ENCODE measurements at places on chromosomes 2 and 18.
A peak's percentile ranks its signal among the peaks of the same experiment; 100 is the strongest.

- DNase-seq: no peak
These were observed 143.9 kb upstream of the SLC39A10 start for GRCh38 chr2:195513119-195513518.

GRCh38 chr2:39445934-39446333, 8.8 kb upstream of the MAP4K3 start:
- DNase-seq: no peak

DNA sequence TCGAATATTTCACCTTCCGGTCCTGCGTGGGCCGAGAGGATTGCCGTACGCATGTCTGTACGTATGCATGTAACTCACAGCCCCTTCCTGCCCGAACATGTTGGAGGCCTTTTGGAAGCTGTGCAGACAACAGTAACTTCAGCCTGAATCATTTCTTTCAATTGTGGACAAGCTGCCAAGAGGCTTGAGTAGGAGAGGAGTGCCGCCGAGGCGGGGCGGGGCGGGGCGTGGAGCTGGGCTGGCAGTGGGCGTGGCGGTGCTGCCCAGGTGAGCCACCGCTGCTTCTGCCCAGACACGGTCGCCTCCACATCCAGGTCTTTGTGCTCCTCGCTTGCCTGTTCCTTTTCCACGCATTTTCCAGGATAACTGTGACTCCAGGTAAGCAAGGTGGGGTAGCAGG, at the start of gene SERPINB5:
Gene SERPINB5 (plus strand): TSS at position 291 of the 400 bp plus-strand sequence. CDS start 7,471 bp downstream, outside the sequence.
- no peak for DNase-seq

GRCh38 chr2:219820767-219821166, 193.3 kb downstream of the SLC4A3 start:
- no peak for DNase-seq

GRCh38 chr18:58544616-58545337, 84.1 kb downstream of the ALPK2 start:
- peak; percentile 83 for DNase-seq

GRCh38 chr18:49055754-49056172, 105.0 kb upstream of the SMAD7 start:
- peak; percentile 51 for DNase-seq

- no peak for DNase-seq
These were observed 391 bp downstream of the ZNF385B start for GRCh38 chr2:179861027-179861415.

- DNase-seq: no peak
These were observed 1.3 kb downstream of the PTPRM start for GRCh38 chr18:7568426-7568825.

- DNase-seq: no peak
These were observed 960 bp upstream of the APOB start for GRCh38 chr2:21044694-21045371.

DNA sequence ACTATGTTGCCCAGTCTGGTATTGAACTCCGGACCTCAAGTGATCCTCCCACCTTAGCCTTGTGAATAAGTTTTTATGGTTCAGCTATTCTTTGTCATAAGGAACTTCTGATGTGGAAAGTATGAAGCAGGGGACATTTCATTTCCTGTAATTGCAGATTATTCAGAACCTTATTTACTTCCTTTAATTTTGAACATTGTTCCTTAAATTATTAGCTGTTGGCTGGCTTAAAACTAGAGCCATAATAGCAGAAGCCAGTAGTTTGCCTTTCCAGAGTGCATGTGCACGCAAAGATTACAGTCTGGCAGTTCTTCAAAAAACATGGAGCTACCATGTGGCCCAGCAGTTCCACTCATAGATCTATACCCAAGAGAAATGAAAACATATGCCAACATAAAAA, 53.1 kb downstream of the PMS1 start:
- DNase-seq: no peak

DNA sequence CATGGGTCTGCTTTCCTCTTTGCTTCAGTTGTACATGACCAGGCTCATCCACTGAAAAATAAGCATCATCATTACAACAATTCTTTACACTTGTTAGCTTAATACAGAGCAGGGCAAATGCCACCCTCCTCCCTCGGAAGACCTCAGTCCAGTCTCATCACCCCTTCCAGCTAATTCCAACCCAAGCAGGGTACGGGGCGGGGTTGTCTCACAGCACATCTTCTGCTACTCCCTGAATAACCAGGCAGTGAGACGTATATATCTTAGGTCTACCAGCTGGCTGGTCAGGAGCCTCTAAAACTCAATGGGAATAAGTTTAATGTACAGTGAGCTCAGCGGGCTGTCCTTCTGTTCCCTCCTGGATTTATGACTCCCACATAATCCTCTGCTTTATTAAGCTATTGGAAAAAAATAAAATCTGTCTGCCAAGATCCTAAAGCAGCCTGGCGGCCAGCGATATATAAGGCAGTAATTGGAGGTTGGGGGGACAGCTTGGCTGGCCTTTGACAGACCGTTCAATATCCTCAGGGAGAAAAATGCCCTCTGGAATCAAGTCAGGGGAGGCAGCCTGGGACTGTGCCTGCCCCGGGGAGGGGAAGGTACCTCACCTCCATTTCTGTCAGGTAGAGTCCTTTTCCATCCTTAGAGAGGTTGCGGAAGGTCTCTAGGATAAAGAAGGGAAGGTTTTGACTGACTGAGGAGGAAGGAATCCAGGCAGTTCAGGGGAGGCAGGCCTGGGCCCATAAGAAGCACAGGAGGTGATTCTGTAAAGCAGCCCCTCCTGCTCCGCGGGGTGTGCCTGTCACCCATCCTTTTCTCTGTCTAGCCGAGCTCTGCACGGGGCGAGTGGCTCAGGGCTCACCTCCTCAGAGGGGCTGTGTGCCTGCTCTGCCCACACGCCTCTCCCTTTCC, 76.3 kb downstream of the CAPN13 start:
- no peak for DNase-seq

GRCh38 chr2:217206907-217207698, 347.2 kb upstream of the TNP1 start:
- DNase-seq: no peak

GRCh38 chr2:45585267-45585861, 25.7 kb downstream of the SRBD1 start:
- peak; percentile 25 for DNase-seq

DNA sequence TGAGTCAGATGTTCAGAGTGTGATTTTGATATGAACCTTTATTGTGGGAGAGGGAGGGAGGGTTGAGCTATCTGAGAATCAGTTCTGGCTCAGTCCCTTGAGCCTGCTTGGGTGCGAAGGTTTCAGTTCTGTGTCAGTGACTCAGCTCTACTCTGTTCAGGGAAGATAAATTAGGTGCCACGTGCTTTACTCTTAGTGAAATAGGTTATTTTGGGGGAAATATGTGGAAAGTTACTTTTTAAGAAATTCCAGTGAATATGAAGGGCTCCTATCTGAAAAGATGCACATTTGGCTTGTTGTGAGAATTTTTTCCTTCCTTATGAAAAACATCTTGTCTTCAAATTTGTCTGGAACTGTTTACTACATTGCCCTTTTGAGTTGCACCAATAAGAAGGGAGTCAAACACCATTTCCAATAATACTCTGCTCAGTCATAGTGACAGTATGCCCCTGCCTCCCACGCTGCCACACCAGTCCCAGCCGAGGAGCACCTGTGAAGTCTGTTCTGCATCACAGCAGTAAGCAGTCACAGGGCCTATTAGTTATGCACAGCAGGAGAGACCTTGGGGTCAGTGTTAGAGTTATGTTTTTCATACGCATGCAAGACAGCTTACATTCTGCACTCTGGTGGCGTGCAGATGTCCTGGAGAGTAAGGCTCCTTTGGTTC, 32.8 kb upstream of the DNAH7 start:
- peak; percentile 66 for DNase-seq

DNA sequence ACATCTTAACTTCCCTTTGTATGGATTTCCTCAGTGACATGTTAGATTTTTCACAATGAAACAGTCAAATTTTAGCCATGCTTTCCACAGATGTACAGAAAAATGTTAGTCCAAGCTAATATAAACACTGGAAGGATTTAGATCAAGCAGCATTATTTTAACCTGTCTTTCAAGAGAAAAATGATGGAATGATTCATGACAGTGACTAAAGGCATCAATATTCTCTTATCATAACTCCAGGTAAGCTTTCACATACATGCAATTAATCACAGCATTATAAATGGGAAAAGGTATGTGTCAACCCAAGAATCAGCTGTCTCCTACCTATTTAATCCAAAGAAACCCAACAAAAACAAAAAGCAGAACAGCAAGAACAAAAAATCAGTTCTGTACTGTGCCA, 92.7 kb downstream of the NCKAP5 start:
- DNase-seq: no peak

GRCh38 chr2:8264981-8265380, 416.9 kb upstream of the ID2 start:
- no peak for DNase-seq

DNA sequence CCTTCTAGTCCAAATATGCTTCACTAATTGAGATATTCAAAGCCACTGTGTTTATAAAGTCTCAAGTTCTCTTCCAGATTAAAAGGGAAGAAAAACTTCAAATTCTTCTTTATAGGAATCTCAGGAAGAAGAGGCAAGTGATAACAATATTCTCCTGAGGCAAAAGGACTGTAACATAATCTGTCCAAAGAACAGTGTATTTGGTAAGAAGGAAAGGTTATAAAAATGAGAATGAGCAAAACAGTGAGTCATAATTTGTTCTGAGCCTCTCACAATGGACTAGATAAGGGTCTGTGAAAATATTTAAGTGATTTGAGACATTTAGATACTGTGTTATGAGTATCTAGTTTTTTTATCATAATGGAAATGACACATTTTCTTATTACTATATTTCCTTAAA, 44.3 kb downstream of the SNRPD1 start:
- no peak for DNase-seq

DNA sequence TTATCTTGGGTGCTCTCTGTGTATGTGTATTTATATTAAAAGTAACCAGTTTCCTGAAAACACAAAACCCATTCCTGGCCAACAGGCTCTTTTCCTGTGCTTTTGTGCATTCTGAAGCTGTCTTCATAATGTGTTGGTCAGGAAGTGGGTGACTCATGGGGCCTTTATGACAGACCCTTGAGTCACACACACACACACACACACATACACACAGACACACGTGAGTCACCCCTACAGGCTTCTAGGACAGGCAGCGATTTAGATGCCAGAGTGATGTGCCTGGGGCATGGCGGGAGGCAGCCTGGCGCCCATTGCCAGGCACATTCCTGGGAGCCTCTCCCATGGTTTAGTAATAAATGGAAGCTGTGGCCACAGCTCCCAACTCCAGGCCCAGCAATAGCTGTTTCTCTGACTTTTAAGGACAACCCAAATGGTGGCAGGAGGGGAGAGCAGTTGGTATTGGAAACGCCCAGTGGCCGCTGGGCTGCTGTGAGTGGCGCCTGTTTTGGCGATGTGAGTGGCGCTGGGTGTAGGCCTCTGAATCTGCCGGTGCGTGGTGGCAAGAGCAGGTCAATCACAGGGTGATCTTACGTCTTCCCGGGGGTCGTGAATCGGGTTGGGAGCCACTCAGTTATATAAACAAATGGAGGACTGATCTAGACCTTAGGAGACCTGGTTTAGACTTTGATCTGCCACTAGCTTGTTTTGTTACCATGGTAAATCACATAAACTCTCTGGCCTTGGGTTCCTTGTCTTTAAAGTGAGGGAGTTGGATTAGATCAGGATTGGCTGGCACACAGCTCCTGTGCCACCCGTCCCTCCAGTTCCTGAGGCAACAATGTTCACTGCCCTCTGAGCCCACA, 150.7 kb upstream of the DLX2 start:
- DNase-seq: peak; percentile 77

- no peak for DNase-seq
These were observed 39.7 kb downstream of the TFCP2L1 start for GRCh38 chr2:121245120-121245820.

DNA sequence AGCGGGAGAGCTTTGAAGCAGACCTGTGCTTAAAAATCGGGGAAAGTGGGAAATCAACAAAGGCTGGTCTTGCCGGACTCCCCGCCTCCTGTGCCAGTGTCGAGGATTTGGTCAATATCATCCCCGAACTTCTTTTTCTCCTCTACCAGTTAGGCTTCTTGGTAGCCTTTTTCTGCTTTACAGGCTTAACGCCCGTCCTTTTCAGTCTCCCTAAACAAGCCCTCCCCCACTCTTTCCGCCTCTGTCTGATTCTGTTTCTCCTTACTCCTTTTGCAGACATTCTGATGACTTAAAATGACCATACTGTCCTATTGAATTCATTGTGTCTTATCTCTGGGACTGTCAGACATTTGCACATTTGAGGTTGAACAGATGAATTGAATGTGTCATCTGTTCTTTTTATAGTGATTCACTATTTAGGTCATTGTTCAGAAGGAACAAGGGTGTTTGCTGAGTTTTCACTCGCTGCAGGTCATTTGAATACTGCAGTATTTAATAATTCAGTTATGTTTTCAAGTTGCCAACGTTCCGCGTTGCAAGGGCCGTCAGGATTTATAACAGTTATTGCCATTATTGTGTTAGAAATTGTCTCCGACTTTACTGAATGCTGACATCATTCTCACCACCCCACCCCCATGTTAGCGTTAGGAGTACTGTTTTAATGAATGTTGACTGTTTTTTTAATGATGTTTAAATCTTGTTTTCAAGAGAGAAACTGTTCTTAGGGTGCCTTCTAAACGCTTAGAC, 1.1 kb downstream of the ITGAV start:
- peak; percentile 39 for DNase-seq

- no peak for DNase-seq
These were observed 5.6 kb downstream of the POLR2D start for GRCh38 chr2:127852388-127852787.

GRCh38 chr2:120318626-120319025, 27.3 kb upstream of the INHBB start:
- DNase-seq: no peak

GRCh38 chr2:141035846-141036420, 1094.9 kb downstream of the LRP1B start:
- no peak for DNase-seq

- DNase-seq: no peak
These were observed 43.3 kb downstream of the PLEKHB2 start for GRCh38 chr2:131148426-131148825.

- no peak for DNase-seq
These were observed 40.9 kb downstream of the HS1BP3 start for GRCh38 chr2:20609995-20610357.

- peak; percentile 60 for DNase-seq
These were observed 68.3 kb upstream of the ACYP2 start for GRCh38 chr2:54047091-54047490.

DNA sequence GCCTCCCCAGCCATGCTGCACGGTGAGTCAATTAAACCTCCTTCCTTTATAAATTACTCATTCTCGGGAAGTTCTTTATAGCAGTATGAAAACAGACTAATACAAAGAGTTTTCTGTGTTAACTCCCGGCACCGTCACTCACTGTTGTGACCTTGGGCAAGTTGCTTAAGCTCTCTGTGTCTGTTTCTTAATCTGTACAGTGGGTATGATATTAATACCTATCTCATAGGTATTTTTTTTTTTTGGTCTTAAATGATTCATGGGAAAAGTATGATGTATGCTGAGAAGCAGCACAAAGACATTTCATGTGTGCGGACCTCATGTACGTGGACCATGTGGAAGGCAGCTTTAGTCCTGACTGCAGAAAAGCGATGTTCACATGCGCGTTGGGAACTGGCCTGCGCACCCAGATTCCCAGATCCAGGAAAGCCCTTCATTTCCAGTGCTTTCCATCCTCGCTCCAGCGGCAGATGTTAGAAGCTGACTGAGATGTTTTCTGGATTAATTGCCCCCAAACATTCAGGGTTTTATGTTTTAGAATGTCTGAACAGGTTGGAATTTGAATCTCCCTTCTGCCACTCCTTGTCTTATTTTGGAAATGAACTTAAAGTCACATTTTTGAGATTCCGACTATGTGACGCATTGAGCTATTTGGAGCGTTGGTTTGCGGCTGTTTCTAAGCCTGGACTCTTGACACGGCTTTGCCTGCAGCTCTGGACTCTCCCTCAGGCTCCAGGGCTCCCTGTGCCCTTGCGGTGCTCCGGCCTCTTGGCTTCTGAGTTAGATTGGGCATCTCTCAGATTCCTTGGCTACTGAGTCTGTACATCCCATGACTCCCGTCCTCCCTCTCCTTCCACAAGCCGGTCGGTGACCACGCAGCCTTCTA, 61.4 kb downstream of the SLC4A3 start:
- no peak for DNase-seq
